Cardiac muscle cell (in vitro differentiated cells and primary cell): ENCODE measurements at places on chromosomes 4 and X.

DNA sequence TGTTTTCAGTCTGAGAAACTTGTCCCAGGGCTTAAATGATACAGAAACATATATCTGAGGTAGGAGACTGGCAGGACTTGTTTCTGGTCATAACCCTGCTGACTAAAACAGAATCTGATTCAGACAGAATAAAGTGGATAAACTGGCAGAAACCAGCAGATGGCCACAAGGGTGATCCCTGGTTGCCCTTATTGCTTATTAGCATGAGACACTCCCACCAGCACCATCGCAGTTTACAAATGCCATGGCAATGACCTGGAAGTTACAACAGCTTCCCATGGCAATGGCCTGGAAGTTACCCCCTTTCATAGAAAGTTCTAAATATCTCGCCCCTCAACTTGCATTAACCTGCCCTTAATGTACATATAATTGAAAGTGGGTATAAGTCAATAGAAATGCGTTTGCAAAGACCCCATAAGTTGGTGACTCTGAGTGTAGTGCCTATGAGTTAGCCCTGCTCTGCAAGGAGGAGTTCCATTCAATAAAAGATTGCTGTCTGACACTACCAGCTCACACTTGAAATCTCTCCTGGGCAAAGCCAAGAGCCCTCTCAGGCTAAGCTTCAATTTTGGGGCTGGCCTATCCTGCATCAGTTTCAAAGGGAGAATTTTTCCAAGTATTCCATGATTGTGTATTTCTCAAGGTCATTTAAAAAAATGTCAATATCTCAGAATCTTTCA lies 52.9 kb upstream of the PAGE5 start:
- no peaks in the 10 kb centered on the region for H3K27me3 ChIP-seq
- H3K4me1 ChIP-seq, result no peaks in the 10 kb centered on the region
- H3K27ac ChIP-seq, result no peak overlapping the region

- H3K4me3 ChIP-seq, result no peak overlapping the region
- H3K27ac ChIP-seq, result no peak overlapping the region
- H3K36me3 ChIP-seq, result no peaks in the 10 kb centered on the region
- no peaks in the 10 kb centered on the region for H3K4me1 ChIP-seq
- DNase-seq, result no peak
Observed at GRCh38 chrX:52852110-52852860, 15.6 kb downstream of the XAGE3 start.

- no peak overlapping the region for H3K27ac ChIP-seq
- no peaks in the 10 kb centered on the region for H3K36me3 ChIP-seq
- H3K4me3 ChIP-seq, result no peak overlapping the region
- peaks cover 22% of the 10 kb centered on the region for H3K4me1 ChIP-seq
Observed at GRCh38 chr4:147737623-147738022, 5.7 kb downstream of the ARHGAP10 start.

- no peak overlapping the region for H3K27ac ChIP-seq
- no peaks in the 10 kb centered on the region for H3K36me3 ChIP-seq
- DNase-seq, result no peak
Observed at GRCh38 chr4:600850-601515, 24.4 kb upstream of the PDE6B start.

DNA sequence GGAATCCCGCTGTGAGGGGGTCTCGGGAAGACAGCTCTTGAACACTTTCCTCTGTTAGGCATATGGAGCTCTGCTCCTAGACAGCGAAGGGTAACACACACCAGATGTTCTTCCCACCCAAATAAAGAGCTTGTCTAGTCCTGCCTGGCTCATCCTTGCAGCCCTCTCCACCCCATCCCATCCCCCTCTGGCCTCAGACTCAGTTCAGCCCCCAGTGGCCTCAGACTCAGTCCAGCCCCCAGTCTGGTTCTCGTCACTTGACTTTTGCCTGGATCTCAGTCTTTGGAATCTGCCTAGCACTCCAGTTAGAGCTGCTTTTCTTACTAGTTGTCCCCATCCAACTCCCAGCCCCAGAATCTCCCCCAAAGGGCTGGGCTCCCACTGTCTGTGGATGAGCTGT lies 14.9 kb downstream of the RAB33A start:
- no peak overlapping the region for H3K27ac ChIP-seq
- DNase-seq, result no peak
- no peaks in the 10 kb centered on the region for H3K27me3 ChIP-seq
- no peak overlapping the region for H3K4me3 ChIP-seq
- H3K4me1 ChIP-seq, result no peaks in the 10 kb centered on the region

DNA sequence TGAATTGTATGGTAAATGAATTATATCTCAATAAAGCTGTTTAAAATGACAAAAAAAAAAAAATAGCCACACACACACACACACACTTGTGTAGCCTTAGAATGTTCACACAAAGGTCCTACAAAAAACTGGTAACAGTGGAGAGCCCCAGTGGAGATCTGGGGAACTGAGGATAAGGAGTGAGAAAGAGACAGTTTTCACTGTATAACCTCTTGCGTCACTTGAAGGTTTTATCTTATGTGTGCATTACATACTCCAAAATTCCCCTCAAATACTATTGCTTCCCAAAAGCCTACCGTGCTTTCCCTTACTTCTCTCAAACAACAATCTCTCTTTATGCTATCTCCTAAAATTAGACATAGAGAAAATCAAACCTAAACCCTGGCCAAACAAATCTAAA lies 67.8 kb downstream of the SMC1A start:
- H3K4me3 ChIP-seq, result no peak overlapping the region
- no peak overlapping the region for H3K27ac ChIP-seq
- no peaks in the 10 kb centered on the region for H3K36me3 ChIP-seq
- H3K27me3 ChIP-seq, result no peaks in the 10 kb centered on the region

DNA sequence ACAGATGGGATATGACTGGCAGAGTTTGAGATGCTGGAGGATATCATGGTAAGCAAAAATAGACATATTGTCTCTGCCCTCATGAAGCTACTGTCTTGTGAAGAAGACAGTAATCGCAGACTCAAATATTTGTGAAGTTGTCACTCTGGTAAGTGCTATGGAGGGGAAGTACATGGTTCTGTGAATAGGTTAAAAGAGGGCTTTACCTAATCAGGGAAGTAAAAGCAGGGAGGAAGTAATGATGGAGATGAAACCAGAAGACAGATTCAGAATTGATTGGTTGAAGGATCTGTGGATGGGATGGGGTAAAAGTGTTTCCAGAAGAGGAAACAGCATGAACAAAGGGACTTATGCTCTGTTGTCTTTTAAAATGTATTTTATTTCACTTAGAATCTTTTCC lies 19.3 kb upstream of the MAGED1 start:
- DNase-seq, result no peak
- no peaks in the 10 kb centered on the region for H3K36me3 ChIP-seq
- no peak overlapping the region for H3K27ac ChIP-seq
- no peak overlapping the region for H3K4me3 ChIP-seq

DNA sequence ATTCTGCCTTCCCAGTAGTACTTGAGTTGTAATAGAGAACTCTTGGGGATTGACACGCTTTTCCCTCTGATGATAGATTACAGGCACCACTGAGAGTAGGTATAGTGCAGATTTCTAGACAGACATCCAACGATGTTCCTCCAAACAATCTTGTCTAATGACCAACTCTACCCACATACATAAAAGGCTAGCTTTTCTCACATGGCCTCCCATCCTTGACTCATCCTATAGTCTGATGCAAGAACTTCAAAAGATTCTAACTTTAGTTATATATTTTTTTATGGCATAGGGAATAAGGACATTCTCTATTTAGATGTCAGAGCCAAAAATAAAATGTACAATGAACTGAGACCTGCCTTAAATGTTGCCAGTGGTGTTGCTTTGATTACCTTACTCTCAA lies 60.9 kb downstream of the GLRA2 start:
- H3K36me3 ChIP-seq, result no peaks in the 10 kb centered on the region
- H3K27me3 ChIP-seq, result no peaks in the 10 kb centered on the region
- no peaks in the 10 kb centered on the region for H3K4me1 ChIP-seq
- DNase-seq, result no peak
- no peak overlapping the region for H3K27ac ChIP-seq
- H3K4me3 ChIP-seq, result no peak overlapping the region

GRCh38 chrX:8341814-8342590 lies 122.6 kb upstream of the VCX3B start:
- no peak overlapping the region for H3K4me3 ChIP-seq
- H3K27ac ChIP-seq, result no peak overlapping the region
- peak; percentile 10 for DNase-seq
- no peaks in the 10 kb centered on the region for H3K4me1 ChIP-seq
- H3K27me3 ChIP-seq, result no peaks in the 10 kb centered on the region

DNA sequence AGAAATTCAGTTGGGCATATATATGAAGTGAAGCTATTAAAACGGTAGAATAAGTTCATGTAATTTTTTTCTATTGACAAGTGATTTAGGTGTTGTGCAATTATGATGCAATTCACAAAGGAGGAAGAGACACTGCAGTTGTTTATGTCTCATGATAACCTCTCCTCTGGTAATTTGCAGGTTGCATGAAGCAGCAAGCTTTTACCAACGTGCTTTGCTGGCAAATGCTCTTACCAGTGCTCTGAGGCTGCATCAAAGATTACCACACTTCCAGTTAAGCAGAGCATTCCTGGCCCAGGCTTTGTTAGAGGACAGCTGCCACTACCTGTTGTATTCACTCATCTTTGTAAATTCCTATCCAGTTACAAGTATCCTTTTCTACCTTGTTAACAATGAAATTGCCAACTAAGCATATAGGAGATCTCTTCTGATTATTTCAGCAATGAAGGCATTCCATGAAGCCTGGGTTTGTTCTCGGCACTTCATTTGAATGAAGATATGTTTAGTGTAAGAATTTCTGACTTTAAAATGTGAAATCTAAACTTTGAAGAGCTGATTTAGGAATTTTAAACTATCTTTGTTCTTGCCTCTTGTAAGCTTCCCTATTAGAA lies 3.9 kb downstream of the TMEM33 start:
- H3K27me3 ChIP-seq, result no peaks in the 10 kb centered on the region
- peak; percentile 32 for DNase-seq
- no peak overlapping the region for H3K4me3 ChIP-seq
- H3K36me3 ChIP-seq, result peaks cover 18% of the 10 kb centered on the region
- H3K4me1 ChIP-seq, result peaks cover 8% of the 10 kb centered on the region

DNA sequence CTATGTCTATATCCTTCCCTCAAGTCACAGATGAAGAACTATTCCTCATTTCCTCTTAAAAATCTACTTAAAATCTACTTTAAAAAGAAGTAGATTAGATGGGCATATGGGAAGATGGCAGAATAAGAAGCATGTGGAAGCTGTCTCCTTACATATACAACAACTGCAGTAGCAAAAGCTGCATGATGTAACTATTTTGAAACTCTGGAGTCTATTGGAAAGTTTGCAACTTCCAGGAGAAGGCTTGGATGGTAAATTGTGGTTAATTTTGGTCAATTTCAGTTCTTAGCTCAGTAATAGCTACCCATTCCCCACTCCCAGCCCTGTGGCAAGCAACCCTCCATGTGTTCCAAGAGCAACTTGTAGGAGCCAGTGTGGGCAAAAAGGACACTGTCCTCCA lies 36.9 kb downstream of the MORC4 start:
- H3K27ac ChIP-seq, result no peak overlapping the region
- DNase-seq, result peak; percentile 10
- H3K36me3 ChIP-seq, result peaks cover 28% of the 10 kb centered on the region
- no peaks in the 10 kb centered on the region for H3K27me3 ChIP-seq

- H3K36me3 ChIP-seq, result no peaks in the 10 kb centered on the region
- no peak overlapping the region for H3K27ac ChIP-seq
- H3K4me1 ChIP-seq, result peaks cover 10% of the 10 kb centered on the region
- H3K4me3 ChIP-seq, result no peak overlapping the region
- DNase-seq, result no peak
Observed at GRCh38 chr4:19850909-19851308, 400.8 kb upstream of the SLIT2 start.

- DNase-seq, result no peak
- no peak overlapping the region for H3K4me3 ChIP-seq
- H3K36me3 ChIP-seq, result no peaks in the 10 kb centered on the region
- no peaks in the 10 kb centered on the region for H3K27me3 ChIP-seq
Observed at GRCh38 chrX:39367416-39367815, 566.2 kb downstream of the MID1IP1 start.

GRCh38 chrX:41759817-41760216 lies 35.8 kb downstream of the GPR82 start:
- no peak overlapping the region for H3K27ac ChIP-seq
- no peaks in the 10 kb centered on the region for H3K27me3 ChIP-seq
- DNase-seq, result peak; percentile 54
- no peaks in the 10 kb centered on the region for H3K36me3 ChIP-seq

DNA sequence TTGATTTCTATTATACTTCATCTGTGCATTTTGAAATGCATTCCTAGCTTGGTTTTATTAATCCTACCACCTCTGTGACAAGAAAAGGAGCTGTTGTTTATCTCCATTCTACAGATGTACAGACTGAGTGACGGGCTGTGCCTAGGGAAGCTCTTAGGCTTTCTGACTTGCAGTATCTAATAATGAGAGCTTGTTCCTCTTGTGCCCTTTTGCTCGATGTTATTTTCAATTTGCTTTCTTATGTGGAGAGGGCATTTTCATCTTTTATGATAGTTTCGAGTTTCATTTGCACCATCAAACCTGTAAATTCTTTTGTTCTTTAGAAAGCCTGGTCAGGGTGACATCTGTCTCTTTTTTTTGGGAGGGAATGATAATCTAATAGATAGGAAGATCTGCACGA lies 256.5 kb downstream of the C4orf33 start:
- DNase-seq, result no peak
- no peaks in the 10 kb centered on the region for H3K36me3 ChIP-seq
- H3K4me3 ChIP-seq, result no peak overlapping the region
- peaks cover 10% of the 10 kb centered on the region for H3K4me1 ChIP-seq
- H3K27me3 ChIP-seq, result peaks cover 48% of the 10 kb centered on the region

DNA sequence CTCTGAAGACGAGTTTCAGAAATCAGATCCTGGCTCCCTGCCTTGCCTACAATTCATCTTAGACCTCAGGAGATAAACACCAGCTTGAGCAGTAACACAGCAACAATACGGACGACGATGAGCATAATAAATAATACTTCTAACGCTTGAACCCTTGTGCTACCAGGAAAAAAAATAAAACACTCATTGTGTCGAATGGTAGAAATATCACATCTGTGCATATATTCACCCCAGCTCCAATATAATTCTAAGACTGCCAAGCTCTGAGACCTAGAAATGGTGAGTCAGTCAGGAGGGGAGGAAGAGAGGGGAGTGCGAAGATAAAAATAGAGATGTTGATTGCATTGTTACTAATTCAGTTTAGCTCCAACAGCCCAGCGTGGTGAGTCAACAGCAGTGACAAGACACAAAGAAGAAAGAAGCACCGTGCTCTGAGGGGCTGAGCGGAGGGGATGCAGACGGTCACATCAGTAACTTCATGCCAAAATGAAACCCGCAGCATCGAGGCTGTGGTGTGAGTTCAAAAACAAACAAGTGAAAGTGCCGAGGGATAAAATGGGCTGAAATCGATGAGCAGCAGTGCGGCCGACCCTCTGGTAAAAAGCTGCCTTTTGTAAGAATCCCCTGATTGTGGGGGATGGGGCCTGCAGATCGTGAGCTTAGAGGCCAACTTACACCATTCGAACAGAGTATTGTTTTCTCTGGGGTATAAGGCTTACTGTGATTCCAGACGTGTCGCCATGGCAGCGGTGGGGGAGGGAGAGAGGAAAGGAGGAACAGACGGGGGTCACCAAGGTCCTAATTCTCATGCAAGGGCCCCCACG lies 150.4 kb downstream of the MGST2 start:
- peak; percentile 82 for DNase-seq
- no peaks in the 10 kb centered on the region for H3K27me3 ChIP-seq
- H3K4me3 ChIP-seq, result peak overlapping the region; percentile 15
- H3K36me3 ChIP-seq, result no peaks in the 10 kb centered on the region
- peak overlapping the region; percentile 76 for H3K27ac ChIP-seq

GRCh38 chr4:158020734-158021346 lies 152.0 kb downstream of the GASK1B start:
- no peak overlapping the region for H3K4me3 ChIP-seq
- H3K27ac ChIP-seq, result no peak overlapping the region
- H3K36me3 ChIP-seq, result no peaks in the 10 kb centered on the region
- DNase-seq, result peak; percentile 34
- peaks cover 3% of the 10 kb centered on the region for H3K4me1 ChIP-seq
- no peaks in the 10 kb centered on the region for H3K27me3 ChIP-seq
